Left renal pelvis (tissue), 4 donors: ENCODE measurements at places on chromosomes 2 and 18. TPM values are rescaled to one million over a fixed set of nuclear protein-coding genes. Genes with fewer than 3 reads are reported as not detected.

DNA sequence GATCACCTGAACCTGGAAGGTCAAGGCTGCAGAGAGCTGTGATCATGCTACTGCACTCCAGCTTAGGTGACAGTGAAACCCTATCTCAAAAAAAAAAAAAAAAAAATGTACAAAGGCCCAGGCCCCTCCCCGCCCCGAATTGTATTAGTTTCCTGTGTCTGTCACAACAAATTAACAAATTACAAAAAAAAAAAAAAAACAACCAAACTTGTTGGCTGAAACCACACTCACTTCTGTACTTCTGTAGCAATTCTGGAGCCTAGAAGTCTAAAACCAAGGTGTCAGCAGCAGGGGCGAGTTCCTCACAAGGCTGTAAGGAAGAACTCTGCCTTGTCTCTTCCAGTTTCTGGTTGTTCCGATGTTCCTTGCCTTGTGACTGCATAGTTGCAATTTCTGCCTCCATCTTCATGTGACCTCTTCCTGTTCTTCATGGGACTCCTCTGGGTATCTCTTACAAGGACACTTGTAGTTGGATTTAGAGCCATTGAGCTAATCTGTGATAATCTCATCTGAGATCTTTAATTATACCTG lies 100.8 kb upstream of the ZSWIM2 start:
- no peak for DNase-seq

DNA sequence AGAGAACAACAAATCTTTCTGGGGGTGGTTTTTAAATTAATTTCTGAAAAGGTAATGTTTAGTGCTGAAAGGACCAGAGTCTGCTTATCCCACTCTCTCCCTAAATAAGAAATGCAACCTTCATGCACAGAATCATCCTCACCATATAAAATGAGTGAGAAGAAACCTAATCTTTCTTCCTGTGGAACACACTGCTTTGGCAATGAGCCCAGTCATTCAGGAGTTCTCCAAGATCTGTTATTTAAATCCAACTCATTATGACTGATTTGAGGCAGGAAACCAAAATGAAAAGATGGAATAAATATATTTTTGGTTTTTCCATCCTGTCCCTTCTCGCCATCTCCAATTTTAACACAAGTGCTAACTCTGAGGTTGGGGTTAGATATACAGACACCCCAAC lies 228.3 kb downstream of the SRBD1 start:
- no peak for DNase-seq

DNA sequence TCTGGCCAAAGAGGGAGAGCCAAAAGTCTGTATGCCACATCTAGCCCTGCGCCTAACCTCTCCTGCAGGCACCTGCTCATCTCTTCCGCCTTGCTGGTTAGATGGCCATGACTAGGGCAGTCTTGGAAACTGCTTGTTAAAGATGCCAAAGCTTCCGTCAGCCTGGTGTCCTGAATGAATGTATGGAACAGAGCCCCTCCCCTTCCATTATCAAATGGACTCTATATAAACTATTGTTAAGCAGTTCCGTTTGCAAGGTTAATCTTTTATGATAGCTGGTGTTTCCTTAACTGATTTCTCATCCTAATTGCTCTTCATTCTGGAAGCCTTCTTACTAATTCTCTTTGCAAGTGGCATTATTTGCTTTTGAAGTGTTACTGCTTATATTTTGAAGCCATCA lies 87.1 kb downstream of the ATP9B start:
- DNase-seq: no peak

Gene OSBPL1A
- 51.6 TPM for polyA plus RNA-seq

DNA sequence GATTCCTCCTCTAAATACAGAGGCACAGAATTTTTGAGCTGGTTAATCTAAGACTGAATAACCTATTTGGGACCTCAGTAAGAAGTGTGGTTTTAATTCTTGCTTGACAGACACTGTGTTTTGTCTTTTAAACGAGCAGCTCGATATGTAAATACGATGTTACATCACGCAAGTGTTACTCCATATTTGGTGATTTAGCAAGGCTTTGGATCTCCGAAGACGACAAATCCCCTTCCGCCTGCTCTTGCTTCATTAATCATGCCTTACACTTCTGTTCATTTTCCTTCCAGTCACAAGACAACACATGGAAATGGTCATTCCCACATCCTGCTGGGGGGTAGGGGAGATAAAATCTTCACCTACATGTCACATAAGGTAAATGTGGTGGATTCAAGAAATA lies 9.4 kb downstream of the BCL11A start:
- DNase-seq: no peak

- DNase-seq: no peak
Measured at GRCh38 chr18:71321319-71321718, 1032.5 kb downstream of the SOCS6 start.

DNA sequence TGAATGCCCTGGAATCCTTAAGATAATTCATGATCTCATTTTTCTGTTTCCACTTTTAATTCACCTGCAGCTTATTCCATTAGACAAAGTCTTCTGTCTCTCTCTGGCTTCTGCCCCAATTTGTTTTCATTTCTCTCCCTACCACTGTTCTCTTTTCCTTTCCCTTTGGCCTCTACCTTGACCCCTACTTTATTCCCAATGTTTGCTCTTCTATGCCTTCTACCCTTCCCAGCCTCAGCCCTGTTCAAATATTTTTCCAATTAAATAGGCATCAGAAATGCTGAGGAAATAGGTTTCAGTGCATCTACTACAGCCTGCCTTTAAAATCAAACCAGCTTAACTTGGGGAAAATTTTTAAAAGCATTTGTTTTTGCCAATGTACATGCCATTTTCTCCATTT lies 443.7 kb upstream of the CWC22 start:
- DNase-seq: no peak
